NCI-H2081 treated with DMSO at 0.1 percent for 48 hours (cell line): ENCODE measurements at places on chromosomes 16 and 17.

DNA sequence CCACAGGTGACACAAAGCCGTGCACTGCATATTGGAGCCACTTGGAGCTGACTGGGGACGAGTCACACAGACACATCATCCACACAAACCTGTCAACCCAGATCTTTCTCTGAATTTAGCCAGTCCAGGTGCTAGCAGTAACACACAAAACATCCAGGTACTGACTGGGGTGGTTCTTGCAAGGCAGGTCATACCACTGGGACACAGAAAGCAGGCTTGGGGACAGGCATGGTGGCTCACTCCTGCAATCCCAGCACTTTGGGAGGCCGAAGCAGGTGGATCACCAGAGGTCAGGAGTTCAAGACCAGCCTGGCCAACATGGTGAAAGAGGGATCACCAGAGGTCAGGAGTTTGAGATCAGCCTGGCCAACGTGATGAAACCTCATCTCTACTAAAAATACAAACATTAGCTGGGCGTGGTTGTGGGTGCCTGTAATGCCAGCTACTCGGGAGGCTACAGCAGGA is 14.9 kb downstream of the ENPP7 start:
- no peak for DNase-seq

DNA sequence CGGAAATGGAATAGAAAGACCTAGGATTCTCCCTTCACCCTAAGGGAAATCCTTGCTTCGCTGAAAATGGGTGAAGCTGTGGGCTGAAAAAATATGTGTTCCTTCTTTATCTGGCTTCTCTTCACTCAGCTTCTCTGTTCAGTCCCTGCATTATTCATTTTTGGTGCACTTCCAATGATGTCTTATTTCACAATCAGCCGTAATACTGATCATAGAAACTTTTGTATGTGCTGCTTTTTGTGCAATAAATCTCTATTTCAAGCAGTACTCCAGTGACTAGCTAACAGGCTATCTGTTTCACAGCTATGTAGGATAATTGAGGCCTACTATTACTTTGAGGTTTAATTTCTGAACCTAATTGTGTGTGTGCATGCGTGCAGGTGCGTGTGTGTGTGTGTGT is 144.6 kb downstream of the FOXL1 start:
- DNase-seq: no peak

DNA sequence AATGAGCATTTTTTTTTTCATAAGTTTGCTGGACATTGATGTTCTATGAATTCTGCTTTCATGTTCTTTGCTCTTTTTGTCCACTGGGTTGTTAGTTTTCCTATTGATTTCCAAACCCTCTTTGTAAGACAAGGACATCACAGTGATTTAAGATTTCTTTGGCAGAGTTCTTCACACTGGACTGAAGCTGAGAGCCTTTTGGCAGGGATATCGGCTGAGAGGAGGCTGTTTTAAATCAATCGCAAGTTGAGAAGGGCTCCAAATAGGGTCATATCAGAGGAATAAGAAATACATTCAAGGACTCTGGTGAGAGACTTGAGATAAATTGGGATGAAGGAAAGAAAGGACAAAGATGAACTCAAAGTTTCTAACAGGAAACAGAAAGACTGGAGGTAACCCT is 165.8 kb upstream of the AXIN2 start:
- DNase-seq: no peak

DNA sequence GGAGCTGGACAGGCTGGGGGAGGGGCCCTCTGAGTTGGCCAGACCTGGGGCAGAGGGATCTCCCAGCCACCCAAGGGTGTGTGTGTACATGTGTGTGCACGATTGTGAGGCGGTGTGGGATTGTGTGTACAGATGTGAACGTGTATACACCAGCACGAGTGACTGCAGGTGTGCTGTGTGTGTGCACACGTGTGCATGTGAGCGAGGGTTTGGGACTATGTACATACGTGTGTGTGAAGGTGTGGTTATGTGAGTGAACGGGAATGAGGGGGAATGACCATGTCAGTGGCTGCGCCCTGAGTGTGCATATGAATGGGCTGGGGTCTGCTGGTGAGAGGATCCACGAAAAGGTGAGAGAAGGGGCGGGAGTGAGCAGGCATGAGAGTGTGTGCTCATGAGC is 22.4 kb upstream of the TAC4 start:
- no peak for DNase-seq

DNA sequence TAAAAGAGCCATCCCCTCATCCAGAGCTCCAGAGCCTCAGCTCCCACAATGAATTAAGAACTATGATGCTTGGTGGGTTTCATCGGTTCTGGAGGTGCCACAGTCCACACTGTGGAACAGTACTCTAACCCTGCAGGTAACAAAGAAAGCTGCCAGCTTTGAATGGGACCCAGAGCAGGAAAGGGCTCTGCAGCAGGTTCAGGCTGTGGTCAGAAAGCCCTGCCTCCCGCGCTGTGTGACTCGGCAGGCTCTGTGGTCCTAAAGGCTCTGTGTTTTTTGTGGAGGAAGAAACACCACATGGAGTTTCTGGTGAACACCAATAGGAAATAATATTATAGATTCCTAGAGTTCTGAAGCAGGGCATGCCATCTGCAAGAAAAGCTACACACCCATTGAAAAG is 32.5 kb downstream of the MRPS23 start:
- DNase-seq: no peak

DNA sequence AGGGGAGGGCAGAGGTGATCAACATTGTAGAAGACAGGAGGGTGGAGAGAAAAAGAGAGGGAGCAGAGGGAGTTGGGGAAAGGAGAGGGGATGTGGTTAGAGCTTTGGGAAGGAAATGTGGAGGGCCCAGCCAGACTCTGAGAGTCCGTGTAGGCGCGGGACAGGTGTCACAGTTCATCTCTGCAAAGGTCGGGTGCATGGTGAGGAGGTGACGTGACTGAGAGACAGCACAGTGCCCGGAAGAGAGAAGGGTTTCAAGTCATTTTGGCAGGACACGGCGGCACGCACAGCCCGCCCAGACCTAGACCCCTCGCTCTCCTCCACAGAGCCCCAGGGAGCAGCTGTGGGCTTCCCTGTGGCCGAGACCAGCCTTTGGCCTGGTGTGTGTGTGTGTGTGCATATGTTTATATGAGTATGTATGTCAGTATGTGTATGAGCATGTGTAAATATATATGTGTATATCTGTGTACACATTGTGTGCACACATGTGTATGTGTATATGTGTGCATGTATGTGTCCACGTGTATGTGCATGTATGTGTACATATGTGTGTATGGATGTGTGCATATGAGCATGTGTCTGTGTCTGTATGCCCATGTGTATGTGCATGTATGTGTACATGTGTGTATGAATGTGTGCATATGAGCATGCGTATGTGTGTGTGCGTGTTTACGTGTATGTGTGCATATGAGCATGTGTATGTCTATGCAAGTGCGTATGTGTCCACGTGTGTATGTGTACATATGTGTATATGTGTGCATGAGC is 104.6 kb downstream of the SEC14L1 start:
- DNase-seq: no peak

DNA sequence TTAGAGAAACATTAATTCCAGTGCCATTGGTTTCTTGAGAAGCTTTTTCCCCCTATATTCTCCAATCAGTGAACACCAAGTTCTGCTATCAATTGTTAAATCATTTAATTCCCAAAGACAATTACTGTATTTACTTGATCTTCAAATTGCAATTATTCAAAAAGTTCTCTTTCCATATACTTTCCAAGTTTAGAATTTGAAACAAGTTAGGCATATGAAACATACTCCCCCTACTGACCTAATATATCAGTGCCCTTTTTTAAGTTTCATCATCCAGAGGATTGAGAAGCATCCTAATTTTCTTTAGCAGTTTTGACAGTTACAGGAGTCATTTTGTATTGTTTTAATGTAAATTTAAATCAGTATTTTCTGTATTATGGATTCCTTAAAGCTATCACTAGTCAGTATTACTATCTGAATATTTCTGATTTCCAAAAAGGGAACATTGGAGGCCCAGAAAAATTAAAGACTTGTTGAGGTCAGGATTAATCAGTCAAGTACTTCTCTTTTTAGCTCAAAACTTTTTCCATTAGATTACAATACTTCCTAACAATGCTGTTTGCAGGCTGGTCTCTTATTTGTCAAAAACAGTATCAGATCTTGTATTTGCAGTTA is 16.3 kb downstream of the MEIOC start:
- no peak for DNase-seq

- no peak for DNase-seq
Observed at GRCh38 chr17:37844977-37845293, 79.3 kb upstream of the TBC1D3K start.

- no peak for DNase-seq
Observed at GRCh38 chr16:21120976-21121520, 29.6 kb downstream of the DNAH3 start.

DNA sequence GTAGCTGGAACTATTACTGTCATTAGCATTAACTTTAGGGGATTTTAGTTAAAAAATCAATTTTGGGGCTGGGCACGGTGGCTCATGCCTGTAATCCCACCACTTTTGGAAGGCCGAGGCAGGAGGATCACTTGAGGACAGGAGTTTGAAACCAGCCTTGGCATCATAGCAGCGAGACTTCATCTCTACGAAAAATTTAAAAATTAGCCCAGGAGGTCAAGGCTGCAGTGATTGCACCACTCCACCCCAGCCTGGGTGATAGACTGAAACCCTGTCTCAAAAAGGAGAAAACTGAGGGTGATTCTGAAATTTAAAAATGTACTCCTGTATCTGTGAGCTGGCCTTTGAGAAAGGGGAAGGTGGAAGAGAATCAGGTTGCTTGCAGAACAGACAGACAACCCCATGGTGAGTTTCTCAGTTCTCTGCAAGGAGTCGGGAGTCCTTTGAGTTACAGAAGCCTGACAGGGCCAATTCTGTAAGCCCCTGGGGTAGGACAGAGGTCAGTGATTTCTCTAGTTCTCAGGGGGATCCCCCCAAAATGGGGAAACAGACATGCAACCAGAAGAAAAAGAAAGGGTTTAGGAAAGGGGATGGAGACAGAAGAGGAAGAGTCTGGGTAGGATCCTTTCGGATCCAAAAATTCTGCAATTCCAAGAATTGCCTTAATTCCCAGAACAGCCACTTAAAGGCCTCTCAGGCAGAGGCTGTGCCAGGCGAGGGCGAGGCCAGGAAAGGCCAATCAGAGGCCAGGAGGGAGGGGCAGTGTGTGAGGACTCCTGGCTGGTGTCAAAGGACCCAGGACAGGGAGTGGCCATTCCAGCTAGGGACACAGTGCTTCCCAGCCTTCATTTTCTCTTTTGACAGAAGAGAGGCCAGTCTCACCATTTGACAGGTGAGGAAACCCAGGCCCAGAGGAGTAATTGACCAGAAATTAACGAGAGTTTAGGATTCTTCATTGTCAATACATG is 6.7 kb downstream of the NUPR1 start:
- no peak for DNase-seq
